ENCODE measurements at places on chromosomes 7 and 10. TPM values are rescaled to one million over a fixed set of nuclear protein-coding genes. Genes with fewer than 3 reads are reported as not detected.

- peak; percentile 94 for DNase-seq
Observed at GRCh38 chr10:26780793-26781601, 79.8 kb downstream of the ABI1 start.

Gene DGKI
- 0.12 TPM for total RNA-seq

Gene PTER
- total RNA-seq, result not detected

- DNase-seq, result no peak
Observed at GRCh38 chr7:136142583-136142982, 165.4 kb upstream of the MTPN start.

- DNase-seq, result no peak
Observed at GRCh38 chr7:132956556-132956955, 125.3 kb downstream of the CHCHD3 start.
